ENCODE measurements at places on chromosomes 13 and 19.

- no peak for DNase-seq
These were observed 793.7 kb upstream of the ARGLU1 start for GRCh38 chr13:107361666-107362065.

DNA sequence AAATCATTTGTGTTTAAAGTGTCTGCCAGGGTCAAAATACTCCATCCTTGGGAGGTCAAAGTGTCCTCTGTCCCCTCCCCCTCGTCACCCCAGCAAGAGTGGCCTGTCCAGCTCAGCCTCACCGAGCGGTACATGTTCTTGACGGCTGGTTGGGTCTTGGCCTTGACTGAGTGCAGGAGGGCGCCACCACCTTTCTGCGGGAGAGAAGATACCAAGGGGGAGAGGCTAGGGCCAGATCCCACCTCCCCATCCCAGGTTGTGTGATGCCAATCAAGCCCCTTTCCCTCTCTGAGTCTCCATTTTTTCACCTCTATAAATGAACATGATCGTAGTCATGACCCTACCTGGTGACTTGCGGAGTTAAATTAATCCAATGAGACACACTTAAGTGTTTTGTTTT is 6.1 kb downstream of the CRB3 start:
- DNase-seq = no peak

DNA sequence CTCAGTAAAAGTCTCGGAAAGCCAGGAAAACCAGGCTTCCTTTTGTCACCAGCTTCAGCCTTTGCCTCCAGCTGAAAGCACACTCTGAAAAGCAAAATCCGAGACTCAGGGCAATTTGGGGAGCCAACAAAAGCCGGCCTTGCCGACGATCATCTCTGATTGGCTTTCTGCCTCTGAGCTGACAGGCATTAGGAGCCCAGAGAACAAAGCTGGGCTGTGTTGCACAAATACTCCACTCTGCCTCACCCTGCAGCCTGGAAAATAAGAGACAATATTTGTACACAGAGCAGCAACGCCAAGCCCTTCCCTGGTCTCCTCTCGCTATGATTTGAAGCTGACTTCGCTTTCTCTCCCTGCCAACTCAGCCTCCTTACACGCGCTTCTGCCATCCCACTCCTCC is 46.9 kb downstream of the CACNA1A start:
- DNase-seq = peak; percentile 92

DNA sequence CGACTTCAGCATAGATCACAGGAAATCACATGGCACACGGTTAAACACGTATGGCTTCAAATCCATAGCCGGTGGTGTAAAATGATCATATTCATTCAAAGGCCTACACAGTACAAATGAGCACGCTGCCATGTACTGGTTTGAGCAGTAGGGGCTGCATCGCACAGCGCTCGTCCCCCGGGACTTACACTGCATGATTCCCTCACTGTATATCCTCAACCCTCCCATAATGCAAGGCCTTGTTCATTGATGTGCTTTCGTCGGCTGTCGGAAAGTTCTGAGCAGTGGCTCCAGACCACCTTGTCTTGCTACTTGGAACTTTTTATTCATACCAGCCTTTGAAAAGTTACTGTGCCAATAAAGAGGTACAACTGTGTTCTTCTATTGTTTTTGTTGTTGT is 578.2 kb downstream of the MYO16 start:
- DNase-seq = no peak

DNA sequence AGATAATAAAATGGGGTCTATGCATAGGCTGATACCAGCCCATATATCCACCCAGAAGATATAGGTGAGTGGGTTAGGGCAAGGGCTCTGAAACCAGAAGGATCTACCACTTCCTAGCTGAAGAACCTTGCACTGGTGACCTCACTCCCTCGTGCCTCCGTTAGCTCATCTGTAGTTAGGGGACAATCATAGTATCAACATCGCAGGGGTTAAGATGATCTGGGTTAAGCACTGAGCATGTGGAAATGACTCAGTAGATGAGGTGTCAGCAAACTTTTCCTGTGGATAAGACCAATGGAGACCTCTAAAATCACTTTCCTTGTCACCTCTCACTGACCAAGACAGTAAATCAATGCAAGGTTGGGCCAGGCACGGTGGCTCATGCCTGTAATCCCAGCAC is 30.5 kb downstream of the TNFSF14 start:
- DNase-seq = no peak

GRCh38 chr13:97430296-97430695 is 3.7 kb upstream of the RAP2A start:
- no peak for DNase-seq

DNA sequence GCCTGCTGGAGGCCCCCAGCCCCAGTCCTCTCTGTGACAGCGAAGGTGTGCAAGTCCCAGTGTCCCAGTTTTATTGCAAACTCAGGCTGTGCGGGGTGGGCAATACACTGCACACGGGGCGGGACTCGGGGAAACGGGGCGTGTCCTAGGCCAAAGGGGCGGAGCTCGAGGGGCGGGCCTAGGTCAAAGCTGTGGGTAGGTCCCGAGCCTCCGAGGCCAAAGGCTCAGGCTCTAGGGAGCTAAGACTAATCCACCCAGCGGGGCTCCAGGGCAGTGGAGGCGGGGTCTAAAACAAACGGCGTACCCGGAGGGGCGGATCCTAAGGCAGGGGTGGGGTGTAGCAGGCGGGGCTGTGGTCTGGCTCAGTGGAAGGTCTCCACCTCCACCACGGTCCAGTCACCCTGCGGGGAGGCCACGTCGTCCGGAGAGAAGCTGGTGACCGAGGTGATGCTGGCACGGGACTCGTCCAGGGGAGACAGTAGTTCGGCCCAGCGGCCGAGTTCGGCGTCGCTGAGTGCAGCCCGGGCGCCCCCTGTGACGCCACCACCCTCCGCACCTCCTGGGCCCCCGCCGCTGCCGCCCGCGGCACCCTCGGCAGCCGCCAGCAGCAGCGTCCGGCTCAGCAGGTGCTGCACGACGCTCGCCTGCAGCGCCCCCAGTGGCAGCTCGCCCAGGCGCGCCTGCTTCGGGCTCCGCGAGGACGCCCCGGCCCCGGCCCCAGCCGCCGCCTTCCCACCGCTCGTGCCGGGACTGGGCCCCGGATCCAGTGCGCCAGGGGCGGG is 5.3 kb downstream of the PRR36 start:
- DNase-seq = peak; percentile 91

- DNase-seq = no peak
These were observed 18.5 kb downstream of the TSHZ3 start for GRCh38 chr19:31330761-31331160.

GRCh38 chr19:7349961-7350711 is 1.4 kb downstream of the ARHGEF18 start:
- no peak for DNase-seq
